ENCODE measurements at places on chromosomes 5 and 9.
A peak's percentile ranks its signal among the peaks of the same experiment; 100 is the strongest.

DNA sequence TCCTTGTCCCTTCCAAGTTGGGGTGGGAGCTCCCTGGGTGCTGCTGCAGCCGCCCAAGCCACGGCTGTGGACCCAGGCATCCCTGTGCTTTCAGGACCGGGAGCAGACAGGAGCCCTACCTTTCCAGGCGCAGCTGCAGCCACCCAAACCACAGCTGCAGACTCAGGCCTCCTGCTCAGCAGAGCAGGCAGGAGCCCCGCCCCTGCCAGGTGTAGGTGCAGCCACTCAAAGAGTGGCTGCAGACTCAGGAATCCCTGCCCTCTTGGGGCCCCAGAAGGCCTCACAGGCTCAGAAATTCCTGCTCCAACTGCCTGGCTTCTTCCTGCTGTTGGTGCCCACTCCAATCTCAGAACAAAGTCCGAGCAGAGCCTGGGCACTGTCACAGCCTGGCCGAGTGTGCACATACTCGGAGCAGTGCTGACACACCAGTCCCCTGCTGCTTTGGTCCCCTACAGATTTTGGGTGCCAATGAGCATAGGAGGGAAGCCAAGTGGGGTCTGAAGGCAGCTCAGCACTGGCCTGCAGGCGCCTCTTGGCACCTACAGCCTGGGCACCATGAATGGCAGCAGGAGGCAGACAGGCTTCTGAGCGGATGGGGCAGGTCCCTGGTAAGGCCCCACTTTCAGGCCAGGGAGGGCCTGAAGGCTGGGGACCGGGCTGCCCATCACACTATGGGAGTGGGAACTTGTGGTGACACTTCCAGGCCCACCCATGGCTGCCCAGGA, 6.0 kb upstream of the TESK1 start:
- peaks cover 28% of the 10 kb centered on the region for H3K4me1 ChIP-seq
- no peaks in the 10 kb centered on the region for H3K36me3 ChIP-seq
- peak overlapping the region; percentile 99 for H3K27ac ChIP-seq
- DNase-seq: no peak

DNA sequence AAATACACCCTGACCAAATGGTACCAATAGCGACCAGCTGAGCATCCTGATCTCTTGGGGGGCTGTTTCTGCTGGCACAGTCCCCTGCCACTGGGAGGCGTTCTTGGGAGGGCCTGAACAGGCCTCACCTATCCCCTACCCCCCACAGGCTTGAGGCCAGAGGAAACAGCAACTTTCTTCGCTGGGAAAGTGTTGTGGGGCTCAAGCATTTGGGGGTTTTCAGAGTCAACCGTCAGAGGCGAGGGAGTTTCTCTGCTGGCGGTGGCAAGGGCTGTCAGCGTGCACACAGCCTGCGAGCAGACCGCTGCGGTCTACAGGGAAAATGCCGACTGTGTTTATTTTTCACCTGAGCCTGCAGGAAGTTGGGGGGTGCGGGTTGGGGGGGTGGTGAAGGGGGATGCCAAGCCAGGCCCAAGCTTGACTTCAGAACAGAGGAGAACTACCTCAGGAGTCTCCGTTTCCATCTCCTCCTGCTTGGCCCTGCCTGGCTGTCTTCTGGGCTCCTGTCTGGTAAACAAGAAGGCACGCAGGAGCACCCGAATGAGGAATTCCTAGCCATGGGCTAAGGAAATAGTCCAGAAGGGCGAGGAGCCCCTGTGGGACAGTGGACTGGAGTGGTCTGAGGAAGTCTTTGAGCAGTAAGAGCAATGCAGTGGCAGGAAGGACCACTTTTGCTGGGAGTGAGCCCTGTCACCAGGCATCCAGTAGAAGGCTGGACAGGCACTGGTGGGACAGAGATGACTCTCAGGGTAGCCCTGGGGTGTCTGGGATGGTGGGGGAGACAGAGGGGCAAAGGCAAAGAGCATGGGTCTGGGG, 18.1 kb downstream of the TCF7 start:
- H3K27me3 ChIP-seq: no peaks in the 10 kb centered on the region
- peaks cover 12% of the 10 kb centered on the region for H3K4me1 ChIP-seq
- peaks cover 15% of the 10 kb centered on the region for H3K36me3 ChIP-seq
- no peak overlapping the region for H3K4me3 ChIP-seq
- no peak overlapping the region for H3K27ac ChIP-seq

DNA sequence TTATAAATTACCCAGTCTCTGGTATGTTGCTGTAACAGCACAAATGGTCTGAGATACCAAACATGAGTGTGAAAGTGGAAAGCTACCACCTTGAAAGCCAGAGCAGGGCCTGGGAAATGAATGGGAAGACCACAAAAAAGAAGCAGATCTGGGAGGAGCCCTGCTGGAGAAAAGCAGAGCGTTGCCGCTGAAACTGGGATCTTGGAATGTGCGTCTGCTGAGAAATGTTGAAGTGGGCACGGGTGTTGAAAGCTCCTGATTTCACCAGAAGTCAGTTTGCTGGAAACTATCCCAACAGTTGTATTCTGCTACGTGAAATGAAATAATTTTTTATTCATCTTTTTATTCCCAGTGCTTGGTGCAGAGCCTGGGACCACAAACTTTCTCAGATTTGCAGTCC, 40.0 kb downstream of the NUDT12 start:
- H3K27ac ChIP-seq: no peak overlapping the region
- H3K4me3 ChIP-seq: no peak overlapping the region
- DNase-seq: no peak
- H3K27me3 ChIP-seq: no peaks in the 10 kb centered on the region
- H3K36me3 ChIP-seq: no peaks in the 10 kb centered on the region

DNA sequence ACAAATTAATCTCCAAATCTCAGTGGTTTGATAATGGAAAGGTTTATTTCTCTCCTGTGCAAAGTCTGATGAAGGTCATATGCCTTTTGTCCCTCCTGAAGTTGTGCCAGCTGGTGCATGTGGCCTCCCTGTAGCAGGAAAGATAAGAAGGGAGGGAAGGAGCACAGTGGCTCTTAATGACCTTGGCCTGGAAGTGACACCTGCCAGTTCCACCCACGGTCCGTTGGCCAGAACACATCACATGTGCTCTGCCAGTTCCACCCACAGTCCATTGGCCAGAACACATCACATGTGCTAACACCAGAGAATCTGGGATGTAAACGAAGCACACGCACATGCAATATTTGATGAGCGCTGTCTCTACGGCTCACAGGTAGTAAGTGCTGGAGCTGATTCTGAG, 130.9 kb downstream of the DOCK2 start:
- H3K27ac ChIP-seq: no peak overlapping the region
- DNase-seq: no peak
- H3K36me3 ChIP-seq: no peaks in the 10 kb centered on the region
- no peaks in the 10 kb centered on the region for H3K27me3 ChIP-seq
- no peaks in the 10 kb centered on the region for H3K4me1 ChIP-seq

DNA sequence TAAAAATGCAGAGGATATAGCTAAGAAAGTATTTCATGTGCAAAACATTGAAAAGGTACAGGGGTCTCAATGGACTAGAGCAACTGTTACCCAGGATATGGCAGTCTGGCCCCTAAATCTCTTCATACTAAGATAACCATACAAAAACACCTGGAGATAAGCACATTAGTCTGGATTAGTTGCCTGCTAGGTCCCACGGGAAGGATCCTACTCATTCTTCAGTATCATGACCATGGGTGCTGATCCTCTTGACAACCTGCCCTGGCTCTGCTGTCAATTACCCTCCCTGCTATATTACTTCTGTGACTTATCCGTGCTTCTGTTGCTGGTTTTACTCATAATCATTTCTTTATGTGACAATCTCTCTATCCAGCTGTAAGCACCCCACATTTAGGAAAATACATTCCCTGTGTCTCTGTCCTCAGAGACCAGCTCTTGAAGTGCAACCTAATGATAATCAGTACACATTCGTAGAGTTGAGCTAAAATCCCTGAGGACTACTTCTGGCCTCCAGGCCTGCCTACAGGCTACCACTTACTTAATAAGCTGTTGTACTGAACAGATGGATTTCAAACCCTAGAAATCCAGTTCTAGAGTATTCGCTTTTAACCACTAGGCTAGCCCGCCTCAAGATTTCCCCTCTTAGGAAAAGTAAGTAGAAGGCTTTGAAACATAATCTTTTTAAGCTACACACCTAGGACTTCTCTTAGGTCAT, 190.5 kb upstream of the OR13F1 start:
- DNase-seq: no peak
- H3K4me3 ChIP-seq: no peak overlapping the region
- no peaks in the 10 kb centered on the region for H3K36me3 ChIP-seq
- no peaks in the 10 kb centered on the region for H3K4me1 ChIP-seq
- no peaks in the 10 kb centered on the region for H3K27me3 ChIP-seq

DNA sequence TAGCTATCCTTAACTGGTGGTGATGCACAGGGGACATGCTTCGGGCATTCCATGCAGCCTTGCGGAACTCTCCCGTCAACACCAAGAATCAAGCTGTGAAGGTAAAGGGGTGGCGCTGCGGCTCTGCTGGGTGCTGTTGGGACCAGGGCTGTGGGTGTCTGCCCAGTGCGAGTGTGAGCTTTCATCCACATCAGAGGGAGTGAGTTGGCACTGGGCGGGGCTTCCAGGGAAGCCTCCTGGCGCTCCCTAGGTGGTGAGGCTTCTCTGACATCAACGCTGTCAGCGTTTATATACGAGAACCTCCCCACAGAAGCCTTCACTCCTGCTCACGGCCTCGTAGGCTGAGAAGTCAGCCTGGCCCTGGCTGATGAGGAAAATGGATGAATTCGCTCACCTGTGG, 11.7 kb downstream of the ARPC5L start:
- no peaks in the 10 kb centered on the region for H3K27me3 ChIP-seq
- H3K36me3 ChIP-seq: no peaks in the 10 kb centered on the region
- no peak overlapping the region for H3K4me3 ChIP-seq
- H3K4me1 ChIP-seq: peaks cover 48% of the 10 kb centered on the region
- no peak overlapping the region for H3K27ac ChIP-seq

DNA sequence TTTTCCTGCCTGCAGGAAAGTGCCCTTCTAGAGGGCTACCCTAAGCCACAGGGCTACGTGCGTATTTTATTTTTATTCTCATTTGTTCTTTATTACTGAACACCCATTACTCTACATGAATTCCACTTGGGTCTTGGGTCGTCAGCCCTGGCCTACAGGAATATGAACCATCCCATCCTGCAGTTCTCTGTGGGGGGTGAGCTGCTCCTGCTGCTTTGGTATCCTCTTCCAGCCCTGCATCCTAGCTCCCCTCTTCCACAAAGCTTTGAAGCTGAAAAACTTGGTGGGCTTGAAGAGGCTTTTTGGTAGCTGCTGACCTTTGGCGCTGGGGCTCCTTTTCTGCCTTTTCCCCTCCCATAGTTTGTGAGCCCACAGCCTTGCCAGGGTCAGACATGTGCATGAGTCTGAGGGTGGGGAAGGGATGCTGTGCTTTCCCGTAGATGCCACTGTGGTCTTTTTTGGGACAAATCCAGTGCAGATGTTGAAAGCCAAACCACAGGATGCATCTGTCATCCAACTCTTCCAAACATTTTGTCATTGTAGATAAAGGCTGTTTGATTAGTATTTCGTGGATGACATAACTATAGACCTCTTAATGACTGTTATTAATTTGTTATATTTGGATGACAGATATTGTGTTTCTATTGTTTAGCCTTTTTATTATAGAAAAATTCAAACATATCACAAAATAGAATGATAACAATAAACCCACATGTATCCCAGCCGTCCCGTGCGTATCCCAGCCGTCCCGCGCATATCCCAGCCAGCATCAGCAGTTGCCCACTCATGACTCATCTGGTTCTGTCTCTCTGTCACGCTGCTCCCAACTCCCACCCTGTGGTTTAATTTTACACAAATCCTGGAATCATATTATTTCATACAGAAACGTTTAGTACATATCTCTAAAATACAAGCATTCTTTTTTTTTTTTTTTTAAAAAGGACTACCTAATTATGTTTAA, 43.9 kb downstream of the SLC46A2 start:
- no peak for DNase-seq
- no peaks in the 10 kb centered on the region for H3K36me3 ChIP-seq
- no peak overlapping the region for H3K27ac ChIP-seq
- no peak overlapping the region for H3K4me3 ChIP-seq

GRCh38 chr9:1637401-1637800, 377.7 kb upstream of the SMARCA2 start:
- no peaks in the 10 kb centered on the region for H3K27me3 ChIP-seq
- DNase-seq: no peak
- no peak overlapping the region for H3K4me3 ChIP-seq
- H3K27ac ChIP-seq: no peak overlapping the region

- H3K27me3 ChIP-seq: no peaks in the 10 kb centered on the region
- H3K4me3 ChIP-seq: no peak overlapping the region
- no peaks in the 10 kb centered on the region for H3K36me3 ChIP-seq
- no peaks in the 10 kb centered on the region for H3K4me1 ChIP-seq
These were observed 352.4 kb downstream of the ARRDC3 start for GRCh38 chr5:91030521-91031401.

DNA sequence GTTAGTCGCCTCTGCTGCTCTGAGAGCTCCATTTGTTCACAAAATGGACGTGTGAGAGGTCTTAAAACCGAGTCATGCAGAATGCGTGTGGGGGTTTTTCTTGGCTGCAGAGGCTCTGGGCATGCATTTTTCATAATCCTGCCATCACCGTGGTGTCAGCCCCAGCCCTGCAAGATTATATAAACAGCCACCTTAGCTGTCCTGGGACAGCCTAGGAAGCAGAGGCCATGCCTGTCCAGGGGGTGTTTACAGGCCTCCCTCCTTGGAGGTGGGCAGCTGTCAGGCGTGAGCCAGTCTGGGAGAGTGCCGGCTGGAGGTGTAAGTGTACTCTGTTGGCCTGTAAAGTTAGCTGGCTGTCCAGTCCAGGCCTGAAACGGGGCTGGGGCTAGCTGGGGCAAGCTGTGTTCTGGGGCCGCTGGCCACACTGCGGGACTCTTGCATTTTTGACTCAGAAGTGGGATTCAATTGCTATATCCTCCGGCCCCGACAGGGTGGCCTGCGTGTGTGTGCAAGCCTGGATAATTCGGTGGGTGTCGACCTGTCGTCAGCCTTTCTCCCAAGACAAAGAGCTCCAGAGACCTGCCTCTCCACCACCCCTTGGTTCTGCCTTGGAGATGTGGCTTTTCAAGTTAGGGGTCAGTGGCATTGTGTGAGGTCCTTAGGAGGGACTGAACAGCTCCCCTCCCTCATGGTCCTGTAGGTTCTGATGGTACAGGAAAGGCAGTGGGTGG, 2.4 kb downstream of the WNK2 start:
- H3K27me3 ChIP-seq: no peaks in the 10 kb centered on the region
- H3K4me1 ChIP-seq: peaks cover 39% of the 10 kb centered on the region
- peak overlapping the region; percentile 85 for H3K27ac ChIP-seq
- no peak overlapping the region for H3K4me3 ChIP-seq

DNA sequence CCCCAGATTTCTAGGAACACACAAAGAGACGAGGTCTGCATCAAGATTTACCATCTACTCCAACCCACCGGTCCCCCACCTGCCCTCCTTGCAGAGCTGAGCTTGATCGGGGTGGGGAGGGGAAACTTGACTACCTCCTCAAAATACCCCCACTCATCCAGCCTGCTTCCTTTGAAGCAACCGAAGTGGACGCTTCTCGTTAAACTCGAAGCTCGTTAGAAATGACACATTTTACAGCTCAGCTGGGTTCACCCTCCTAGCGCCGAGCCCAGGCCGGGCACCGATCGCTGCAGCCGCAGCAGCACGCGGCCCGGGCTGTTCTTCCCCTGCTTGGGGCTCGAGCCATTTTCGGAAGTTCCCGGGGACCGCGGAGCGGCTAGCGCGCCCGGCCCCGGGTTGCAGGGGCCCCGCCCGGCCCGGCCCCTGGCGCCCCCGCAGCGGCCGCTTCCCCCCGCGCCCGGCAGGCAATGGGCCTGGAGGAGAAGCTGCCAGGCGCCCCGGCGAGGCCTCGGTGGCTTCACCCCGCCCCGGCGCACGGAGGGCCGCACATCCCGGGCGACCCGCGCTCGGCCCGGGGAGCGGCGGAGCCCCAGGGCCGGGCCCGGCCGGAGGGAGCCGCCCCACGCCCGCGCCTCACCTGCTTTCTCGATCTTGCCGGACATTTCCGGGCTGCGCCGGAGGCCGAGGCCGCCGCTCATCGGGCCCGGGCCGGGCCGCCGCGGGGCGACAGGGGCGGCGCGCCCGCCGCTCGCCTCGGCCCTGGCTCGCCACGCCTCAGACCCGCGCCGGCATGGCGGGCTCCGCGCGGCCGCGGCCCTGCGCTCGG, 530 bp downstream of the RAPGEF1 start:
- peak overlapping the region; percentile 54 for H3K4me3 ChIP-seq
- no peak for DNase-seq
- H3K4me1 ChIP-seq: peaks cover 50% of the 10 kb centered on the region

Data from gastrocnemius medialis (tissue), 4 donors.